Prostate gland (tissue), 2 donors: ENCODE measurements at places on chromosomes 2 and 18. TPM values are rescaled to one million over a fixed set of nuclear protein-coding genes. Genes with fewer than 3 reads are reported as not detected.

Gene CDK15
- total RNA-seq, result not detected

Gene SCTR
- total RNA-seq, result not detected

Gene CNDP2
- 294 TPM for total RNA-seq

Gene FECH
- total RNA-seq, result 71.0 TPM
